ENCODE measurements at places on chromosomes 5 and 9. TPM values are rescaled to one million over a fixed set of nuclear protein-coding genes. Genes with fewer than 3 reads are reported as not detected.

Gene PAXX
- total RNA-seq, result 11.6 TPM

Gene AQP7
- total RNA-seq, result 1.6 TPM

Gene NRARP
- 0.30 TPM for total RNA-seq

Gene GKAP1
- total RNA-seq, result 0.35 TPM

Gene FSTL4
- not detected for total RNA-seq

Gene ADRA1B
- total RNA-seq, result not detected

Gene ARAP3
- total RNA-seq, result 14.1 TPM

Gene MAPK9
- total RNA-seq, result 29.7 TPM

Gene FRMPD1
- total RNA-seq, result 0.12 TPM

Gene CA9
- 0.98 TPM for total RNA-seq

Gene NDUFS4
- total RNA-seq, result 135 TPM

Gene NEUROG1
- not detected for total RNA-seq

Gene FAM78A
- total RNA-seq, result 0.59 TPM

Gene SCGB3A2
- not detected for total RNA-seq
